ENCODE measurements at places on chromosomes 4 and X.

- DNase-seq, result no peak
These were observed 986 bp downstream of the HDAC6 start for GRCh38 chrX:48802905-48803200.

GRCh38 chr4:12692815-12693214 lies 791.3 kb downstream of the RAB28 start:
- DNase-seq, result no peak

DNA sequence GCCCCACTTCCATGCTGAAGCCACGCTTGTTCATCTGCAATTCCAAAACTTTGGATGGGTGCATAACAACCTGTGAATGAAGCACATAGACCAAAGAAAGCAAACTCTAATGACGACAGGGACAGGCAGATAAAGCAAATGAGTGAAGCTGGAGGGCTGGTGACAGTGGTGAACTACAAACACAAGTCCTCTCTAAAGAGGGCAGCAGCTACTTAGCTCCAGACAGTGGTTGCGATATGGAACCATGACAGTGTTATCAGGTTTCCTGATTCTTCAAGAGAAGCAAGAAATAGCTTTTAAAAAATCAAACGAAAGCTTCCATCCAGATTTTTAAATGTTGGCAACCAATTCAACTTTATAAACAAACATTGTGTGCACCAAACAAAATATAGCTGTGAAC lies 23.8 kb downstream of the NOX1 start:
- DNase-seq, result no peak

- peak; percentile 28 for DNase-seq
These were observed 71.0 kb upstream of the BMP2K start for GRCh38 chr4:78704981-78705683.

DNA sequence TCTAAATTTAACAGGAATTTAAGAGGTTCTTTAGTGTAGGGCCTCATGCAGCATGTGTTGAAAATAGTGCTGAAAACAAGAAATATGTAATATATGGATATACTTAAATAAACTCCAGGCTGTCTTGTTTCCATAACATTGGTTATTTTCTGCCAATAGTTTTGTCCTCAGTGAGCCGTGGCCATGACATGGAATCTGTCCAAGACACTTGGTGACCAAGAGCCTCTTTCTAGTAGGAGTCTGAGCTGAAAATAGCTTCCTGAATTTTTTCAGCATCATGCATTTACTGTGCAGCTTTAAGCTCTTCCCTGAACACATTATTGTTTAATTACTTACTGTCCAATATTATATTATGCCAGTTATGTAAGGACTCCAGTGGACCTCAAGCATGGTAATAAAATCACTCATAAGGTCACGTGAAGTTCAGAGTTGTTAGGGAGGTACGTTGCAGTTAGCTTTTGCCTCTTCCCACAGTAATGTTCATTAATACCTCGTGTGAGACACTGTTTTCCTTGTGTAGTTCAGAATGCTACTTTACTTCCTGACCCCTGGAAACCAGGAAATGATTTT lies 488.2 kb downstream of the GRID2 start:
- no peak for DNase-seq

- no peak for DNase-seq
These were observed 1.0 kb downstream of the SHISA3 start for GRCh38 chr4:42398171-42398870.

DNA sequence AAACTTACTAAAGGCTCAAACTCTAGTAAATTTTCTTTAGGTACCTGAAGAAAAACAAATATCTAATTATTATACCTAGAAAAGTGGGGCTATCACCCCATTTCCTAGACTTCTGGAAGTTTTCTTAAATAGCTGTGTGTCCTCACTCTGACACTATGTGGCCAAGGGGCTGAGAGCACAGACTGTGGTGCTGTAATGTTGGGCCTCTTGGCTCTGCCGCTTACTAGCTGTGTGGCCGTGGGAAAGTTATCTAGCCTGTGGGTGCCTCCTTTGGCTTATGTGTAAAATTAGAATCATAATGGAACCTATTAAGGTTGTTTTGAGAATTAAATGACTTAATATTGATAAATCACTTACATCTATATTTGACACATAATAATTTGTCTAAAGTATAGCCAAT lies 114.4 kb downstream of the SNCA start:
- DNase-seq, result no peak

GRCh38 chrX:129823115-129823514 lies 20.6 kb downstream of the ZDHHC9 start:
- no peak for DNase-seq

GRCh38 chr4:80058740-80059139 lies 14.3 kb downstream of the ANTXR2 start:
- no peak for DNase-seq

DNA sequence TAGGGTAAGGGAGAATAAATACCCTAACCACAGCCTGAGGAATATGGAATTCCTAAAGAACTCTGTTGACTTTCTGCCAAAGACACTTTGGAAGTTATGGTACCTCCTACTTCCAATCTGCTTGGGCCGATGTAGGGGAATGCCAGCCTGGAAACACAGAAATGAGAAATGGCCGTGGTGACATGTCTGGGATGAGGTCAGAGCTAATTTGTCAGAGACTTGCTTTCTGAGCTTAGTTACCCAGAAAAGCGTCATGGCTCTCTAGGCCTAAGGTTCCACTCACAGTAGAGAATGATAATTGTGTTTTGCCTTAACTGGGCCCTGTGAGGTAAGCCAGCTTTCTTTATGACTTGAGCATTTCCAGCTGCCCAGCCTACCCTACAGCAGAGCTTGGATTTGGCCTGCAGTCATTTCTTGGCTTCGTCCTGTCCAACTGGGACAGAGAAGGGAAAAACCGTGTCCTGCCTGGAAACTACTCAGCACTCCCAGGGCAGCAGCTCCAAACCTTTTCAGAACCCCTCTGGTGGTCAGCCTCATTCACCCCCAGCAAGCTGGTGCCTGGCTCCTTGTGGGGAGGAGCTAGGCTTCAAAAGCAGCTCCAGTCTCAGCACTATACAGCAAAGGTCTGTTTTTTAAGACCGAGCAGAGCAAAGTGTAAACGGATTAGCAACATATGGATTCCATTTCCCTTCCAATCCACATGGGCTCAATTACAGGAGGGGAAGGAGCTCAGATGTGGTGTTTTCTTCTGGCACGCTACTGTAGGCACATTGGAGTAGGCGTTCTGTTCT lies 92.3 kb downstream of the RLIM start:
- peak; percentile 48 for DNase-seq

DNA sequence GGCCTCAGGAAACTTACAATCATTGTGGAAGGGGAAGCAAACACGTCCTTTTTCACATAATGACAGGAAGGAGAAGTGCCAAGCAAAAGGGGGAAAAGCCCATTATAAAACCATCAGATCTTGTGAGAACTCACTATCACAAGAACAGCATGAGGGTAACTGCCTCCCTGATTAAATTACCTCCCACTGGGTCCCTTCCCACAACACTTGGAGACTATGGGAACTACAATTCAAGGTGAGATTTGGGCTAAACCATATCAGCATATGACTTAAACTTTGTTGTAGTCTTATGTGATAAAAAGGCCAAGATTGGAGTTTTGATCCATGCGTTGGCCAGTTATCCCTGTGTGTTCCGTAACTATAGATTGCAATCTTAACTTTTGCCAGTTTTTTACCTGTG lies 68.3 kb downstream of the C4orf33 start:
- DNase-seq, result no peak

GRCh38 chr4:118883861-118884260 lies 4.8 kb upstream of the SYNPO2 start:
- no peak for DNase-seq

DNA sequence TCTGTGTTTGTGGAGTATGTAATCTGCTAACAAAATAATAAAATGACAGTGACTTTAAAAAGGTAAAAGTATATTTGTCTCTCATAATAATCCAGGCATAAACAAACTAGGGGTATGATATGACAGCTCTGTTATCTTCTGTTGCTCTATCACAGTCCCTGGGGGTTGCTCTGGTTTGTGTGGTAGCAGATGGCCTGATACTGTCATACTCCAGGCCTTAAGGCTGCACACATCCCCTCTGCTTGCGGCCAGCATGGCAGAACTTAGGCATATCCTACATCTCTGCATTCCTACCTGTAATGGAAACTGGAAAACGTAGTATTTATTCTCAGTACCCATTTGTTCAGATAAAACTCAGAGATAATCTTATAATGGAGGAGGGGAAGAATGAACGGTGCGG lies 117.9 kb upstream of the HAND2 start:
- DNase-seq, result no peak

DNA sequence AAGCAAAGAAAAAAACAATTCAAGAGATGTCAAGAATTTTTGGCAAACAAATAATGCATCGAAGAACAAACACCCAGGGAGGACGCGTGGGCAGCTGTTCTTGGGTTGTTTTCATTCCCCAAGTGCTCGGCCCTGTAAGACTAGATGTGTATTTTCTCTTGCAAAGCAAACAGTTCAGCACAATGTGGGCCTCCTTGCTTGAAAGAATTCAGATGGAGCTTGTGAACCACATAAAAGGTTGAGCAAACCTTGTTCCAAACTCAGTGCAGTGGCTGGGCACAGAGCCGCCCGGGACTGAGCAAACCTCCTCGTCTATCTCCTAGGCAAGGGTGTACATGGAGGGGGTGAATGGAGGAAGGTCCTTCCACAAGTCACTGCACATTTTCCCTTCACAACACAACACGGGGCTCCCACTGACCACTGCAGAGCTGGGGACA lies 82.4 kb downstream of the HTRA3 start:
- DNase-seq, result no peak

GRCh38 chr4:36997727-36998126 lies 246.8 kb upstream of the NWD2 start:
- no peak for DNase-seq

DNA sequence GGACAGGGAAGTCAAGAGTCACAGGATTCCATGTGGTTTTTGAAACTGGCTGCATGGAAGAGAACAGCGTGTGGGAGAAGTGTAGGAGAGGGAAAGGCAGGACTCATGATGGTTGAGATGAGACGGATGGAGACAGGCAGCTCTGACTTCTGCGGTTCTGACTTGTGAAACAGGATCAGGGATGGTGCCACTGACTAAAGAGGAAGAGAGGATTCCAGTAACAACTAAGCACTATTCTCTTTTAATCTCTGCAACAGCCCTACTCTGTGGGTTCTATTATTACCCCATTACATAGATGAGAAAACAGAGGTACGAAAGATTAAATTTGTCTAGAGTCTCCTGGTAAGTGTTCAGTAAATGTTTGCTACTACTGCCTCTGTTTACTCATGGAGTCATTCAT lies 156.3 kb downstream of the CBR4 start:
- DNase-seq, result no peak

DNA sequence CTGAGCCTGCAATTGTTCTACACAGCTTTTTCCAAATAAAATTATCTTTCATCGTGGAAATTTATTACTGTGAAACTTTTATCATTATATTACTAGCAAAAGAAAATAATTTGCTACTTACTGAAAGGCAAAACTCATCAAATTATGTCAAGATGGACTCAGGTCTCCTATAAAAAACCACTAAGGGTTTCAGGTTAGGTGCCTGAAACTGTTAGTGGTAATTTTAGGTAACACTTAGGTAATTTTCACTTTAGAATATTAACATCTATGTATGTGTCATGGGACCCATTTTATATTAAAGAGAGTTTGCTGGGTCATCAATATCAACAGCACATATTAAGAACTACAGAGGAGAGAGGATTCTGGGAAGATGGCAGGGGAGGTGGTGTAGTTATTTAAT lies 651.5 kb downstream of the CENPC start:
- DNase-seq, result no peak

DNA sequence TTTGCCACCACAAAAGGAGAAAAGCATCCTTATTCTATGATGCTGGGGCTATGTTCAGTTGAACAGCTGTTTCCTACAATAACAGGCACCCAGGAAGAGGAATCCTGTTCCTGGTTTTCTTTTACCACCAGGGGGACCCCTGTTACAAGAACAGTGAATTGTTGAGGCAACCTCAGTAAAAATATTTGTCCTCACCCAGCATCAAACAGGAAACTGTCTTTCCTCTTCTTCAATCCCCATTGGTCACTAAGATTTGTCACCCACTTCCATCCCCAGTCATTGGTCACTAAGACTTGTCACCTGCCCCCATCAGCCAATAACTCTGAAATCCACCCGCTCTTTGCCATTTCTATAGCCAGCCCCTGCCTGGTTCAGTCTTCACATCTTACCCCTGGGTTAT lies 143.5 kb upstream of the GALNT7 start:
- peak; percentile 20 for DNase-seq

DNA sequence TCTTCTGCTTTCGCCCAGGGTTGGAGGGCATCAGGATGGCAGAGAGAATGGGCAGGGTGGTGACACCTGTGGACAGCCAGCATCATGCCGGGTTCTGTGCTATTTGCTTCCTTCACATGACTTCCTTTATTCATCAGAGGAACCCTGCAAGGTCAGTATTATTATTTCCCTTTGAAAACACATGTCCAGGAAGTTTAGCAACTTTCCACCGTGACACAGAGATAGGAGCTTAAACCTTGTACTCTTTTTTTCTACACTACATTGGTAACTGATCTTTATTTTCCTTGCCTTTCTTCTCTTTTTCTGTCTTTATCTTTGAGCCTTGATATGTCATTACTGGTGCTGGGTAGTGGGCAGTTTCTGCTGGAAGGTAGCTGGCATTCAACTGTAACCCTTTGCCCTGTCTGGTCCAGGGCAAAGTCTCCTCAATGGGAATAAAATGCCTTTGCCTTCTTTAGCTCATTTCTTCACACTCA lies 5.0 kb upstream of the MGST2 start:
- no peak for DNase-seq

DNA sequence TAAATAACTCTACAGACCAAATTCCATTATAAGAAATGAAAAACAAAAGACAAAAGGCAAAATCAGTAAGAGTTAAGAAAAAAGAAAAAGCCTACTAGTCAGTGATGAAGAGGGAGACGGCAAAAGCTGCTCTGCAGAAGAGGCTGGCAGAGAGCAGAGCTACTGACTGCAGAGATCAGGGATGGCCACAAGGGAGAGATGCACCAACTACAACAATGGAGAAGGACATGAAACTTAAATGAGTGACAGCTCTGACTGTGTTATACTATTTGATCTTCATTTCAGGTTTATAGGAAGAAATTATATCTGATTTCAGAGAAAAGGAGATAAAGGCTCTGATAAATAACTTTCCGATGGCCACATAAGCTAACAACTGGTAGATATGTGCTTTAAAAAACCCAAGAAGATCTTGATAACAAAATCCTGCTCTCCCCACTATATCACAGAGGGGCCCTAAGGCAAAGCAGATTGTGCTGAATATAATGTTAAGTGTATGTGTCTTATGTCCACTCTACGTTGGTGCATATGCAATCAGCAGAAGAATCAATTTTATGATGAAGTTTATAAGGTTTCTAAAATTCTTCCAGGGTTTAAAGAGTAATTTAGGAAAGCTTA lies 58.4 kb upstream of the COX18 start:
- no peak for DNase-seq

DNA sequence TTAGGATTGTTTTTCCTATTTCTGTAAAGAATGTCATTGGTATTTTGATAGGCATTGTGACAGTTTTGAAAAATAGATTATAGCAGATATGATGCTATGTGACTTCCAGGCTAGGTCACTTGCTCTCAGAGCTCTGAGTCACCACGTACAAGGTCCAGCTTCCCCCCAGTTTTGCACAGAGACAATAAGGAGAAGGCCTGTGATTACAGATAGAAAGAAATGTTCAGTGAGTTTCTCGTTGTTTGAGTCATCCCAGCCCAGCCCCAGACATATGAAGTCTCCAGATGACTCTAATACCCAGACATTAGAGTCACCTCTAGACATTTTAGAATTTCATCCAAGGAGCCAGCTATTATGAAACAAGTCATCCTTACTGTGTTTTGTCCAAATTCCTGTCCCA lies 57.2 kb downstream of the MFAP3L start:
- DNase-seq, result peak; percentile 62

Data from fibroblast of skin of left biceps (primary cell).